ENCODE measurements at places on chromosomes 1 and 21.

- DNase-seq, result no peak
Measured at GRCh38 chr1:38929476-38929875, 12.2 kb downstream of the RHBDL2 start.

GRCh38 chr1:236149003-236149595, 6.8 kb downstream of the GPR137B start:
- DNase-seq, result no peak

DNA sequence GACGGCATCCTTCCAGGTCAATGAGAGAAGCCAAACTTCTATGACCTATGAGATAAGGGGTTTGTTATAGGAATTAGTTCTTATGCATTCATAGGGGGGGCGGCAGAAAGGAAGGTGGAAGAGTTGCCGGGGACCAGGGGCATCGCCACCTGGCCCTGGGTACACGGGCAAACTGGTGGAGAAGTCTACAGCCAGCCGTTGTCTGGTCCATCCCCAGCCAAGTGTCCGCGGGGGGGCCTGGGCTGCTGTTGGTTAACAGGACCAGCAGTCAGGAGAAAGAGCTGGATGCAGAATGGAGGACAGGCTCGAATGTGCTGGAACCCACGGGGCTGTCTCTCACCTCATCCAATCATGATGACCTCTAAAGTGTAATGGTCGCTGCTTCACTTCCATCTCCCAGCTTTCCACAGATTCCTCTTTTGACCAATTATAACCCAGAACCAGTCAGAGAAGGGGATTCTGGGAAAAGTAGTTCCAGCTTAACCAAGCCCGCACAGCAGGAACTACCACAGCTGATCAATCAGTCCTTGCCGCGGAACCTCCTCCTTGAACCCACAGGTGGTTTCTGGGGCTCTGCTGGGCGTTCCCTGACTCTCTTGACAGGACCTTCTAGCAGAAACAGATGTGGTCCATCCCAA, 17.8 kb downstream of the TMEM51 start:
- no peak for DNase-seq

DNA sequence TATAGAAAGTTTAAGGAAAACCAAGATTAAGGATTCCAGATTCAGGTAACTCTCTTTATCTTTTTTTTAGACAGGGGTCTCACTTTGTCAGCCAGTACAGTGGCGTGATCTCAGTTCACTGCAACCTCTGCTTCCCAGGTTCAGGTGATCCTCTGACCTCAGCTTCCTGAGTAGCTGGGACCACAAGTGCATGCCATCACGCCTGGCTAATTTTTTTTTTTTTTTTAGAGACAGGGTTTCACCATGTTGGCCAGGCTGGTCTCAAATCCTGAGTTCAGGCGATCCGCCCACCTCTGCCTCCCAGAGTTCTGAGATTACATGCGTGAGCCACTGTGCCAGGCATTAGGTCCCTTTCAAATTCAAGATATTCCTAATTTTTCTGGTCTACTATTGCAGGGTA, 15.9 kb downstream of the LZIC start:
- DNase-seq, result no peak

DNA sequence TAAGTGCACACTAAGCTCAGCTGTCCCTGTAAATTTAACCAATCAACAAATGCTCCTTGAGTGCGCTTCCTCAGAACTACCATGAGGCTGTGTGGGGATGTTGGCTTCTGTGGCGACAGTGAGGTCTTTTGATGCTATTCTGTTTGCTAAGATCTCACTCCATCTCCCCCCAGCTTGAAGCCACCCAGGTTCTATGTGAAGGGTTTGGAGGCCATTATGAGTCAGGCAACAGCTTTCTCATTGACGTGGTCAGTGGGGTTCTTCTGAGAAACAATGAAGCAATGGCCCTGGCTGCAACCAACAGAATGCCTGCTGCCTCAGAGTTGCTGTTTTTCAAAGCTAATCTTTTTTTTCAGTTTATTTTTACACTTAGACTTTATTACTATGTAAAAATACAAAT, 205.5 kb downstream of the PTBP2 start:
- no peak for DNase-seq

DNA sequence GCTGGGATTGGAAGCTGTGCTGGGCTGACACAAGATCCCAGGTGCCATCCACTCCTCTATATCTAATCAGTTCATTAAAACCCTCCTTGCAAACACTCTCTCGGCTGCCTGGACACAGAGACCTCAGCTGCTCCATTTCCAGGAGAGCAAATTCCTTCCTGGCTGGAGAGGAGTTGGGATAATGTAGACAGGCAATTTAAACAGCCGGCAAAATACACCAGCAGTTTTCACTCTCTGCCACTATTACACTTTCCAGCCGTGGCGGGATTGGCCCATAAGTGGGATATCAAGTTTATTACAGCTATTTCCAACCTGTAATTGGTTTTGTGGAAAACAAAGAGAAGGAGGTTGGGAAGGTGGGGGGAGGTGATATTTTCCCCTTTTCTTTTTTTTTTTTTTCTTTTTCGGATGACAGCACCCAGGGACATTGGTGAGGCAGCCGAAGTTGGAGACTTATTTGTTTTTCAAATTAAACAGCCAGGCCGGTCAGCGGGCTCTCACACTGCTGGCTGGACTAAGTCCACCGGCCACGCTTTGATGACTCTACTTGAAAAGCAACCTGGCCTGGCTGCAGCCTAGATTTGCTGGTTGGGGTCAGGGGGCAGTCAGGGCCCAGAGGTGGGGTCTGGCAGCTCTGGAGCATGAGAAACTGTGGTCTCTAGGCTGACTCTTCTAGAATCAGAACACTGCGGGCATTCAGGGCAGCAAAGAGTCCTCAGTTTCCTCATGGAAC, 177.4 kb downstream of the IGSF21 start:
- DNase-seq, result no peak

DNA sequence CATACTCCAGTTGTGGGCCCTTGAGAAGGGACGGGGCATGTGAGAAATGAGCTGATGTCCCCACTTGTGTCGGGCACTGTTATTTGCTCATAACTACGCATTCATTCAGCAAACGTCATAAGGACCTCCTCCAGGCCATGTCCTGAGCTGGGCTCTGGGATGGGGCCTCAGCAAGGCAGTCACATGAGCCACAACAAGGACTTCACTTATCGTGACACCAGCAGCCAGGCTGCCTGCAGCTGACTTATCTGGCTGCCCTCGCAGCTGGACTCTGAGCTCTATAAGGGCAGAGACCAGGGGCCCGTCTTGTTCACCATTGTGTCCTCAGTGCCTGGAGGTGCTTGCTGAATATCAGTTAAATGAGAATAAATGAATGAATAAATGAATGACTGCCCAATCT, 37.5 kb upstream of the GRIK3 start:
- no peak for DNase-seq

- DNase-seq, result no peak
Measured at GRCh38 chr21:28916150-28916893, 76.4 kb downstream of the LTN1 start.

DNA sequence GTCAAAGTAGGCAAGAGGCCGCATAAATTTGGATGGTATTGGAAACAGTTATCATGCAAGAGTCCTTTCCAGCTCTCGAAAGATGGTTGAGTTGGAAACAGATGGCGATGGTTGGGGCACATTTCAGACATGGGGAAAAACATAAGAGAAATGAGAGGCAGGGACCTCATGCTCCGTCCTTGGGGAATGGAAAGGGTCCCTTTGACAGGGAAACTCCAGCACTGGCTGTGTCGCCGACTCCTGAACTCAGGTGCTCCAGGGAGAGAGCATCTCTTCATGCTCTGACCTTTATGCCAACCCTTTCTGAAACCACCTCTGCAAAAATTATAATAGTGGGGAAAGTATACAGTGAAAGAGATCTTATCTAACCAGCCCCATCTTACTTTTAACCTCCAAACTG, 36.8 kb upstream of the COL6A2 start:
- DNase-seq, result no peak

DNA sequence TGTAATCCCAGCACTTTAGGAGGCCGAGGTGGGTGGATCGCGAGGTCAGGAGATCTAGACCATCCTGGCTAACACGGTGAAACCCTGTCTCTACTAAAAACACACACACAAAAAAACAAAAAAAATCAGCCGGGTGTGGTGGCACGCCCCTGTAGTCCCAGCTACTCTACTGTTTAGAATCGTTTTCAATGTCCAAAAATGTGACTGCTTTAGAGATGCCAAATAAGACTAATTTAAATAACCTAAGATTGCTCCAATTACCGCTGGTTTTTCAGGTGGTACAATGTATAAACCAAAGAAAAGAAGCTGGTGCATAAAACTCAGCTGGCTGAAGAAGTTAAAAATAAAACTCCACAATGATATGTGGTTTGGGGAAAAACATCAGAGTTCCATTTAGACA, 132.0 kb downstream of the RERE start:
- DNase-seq, result no peak

- DNase-seq, result no peak
Measured at GRCh38 chr1:155085504-155086127, 7.0 kb downstream of the EFNA3 start.

- DNase-seq, result no peak
Measured at GRCh38 chr1:172487550-172487949, 43.7 kb upstream of the PIGC start.

GRCh38 chr21:35178827-35179226, 129.7 kb upstream of the RUNX1 start:
- DNase-seq, result no peak

- no peak for DNase-seq
Measured at GRCh38 chr1:168065506-168065905, 71.2 kb downstream of the GPR161 start.

GRCh38 chr21:42746593-42747275, 93.3 kb downstream of the PDE9A start:
- peak; percentile 22 for DNase-seq

DNA sequence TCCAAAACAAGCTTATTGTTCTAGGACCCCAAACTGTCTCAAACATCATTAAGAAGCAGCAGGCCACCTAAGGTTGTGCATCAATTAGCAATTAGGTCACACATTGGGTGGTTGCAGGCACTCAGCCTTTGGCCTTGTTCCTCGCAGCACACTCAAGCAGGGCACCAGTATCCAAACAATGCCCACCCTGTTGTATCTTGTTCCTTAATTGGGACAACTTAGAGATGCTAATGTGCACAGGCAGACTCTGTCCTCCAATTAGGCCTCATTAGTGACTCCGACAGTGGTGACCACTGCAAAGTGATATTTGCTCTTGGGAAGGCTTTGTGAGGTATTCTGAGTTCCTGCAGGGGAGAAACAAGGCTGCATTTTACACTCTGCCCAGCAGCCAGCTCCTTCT, 515.1 kb upstream of the PTBP2 start:
- DNase-seq, result no peak

GRCh38 chr1:61285371-61285885, 203.1 kb downstream of the NFIA start:
- no peak for DNase-seq

DNA sequence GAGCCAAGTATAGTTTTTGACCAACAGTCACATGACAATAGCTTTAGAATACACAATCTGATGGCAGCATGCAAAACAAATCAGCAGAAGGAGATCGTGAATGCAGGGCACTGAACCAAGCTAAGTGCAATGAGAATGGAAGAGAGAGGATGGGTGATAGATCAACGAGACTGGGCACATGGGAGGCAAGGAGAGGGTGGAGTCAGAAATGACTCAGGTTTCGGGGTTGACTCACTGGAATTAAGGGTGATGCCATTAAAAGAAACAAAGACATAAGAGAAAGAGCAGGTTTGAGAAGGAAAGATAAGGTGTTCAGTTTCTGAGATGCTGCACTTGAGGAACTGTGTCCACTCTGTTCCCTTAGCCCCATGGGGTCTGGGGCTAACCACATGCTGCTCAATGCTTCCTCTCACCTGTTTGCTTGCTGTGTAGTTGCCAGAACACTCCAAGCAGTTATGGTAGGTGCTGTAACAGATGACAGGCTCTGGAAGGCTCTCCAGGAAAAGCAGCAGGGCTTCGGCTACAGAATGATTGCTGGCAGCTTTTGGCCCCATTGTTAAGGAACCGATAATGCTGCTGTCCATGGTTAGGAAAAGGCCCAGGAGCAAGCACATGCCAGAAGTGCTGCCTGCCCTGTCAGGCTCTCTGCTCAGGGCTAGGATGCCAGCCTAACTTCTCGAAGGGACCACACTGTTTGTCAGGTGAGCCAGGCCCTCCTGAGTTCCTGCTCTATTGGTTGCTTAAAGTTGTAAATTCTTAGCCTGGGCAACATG, 6.1 kb upstream of the MTF1 start:
- no peak for DNase-seq

DNA sequence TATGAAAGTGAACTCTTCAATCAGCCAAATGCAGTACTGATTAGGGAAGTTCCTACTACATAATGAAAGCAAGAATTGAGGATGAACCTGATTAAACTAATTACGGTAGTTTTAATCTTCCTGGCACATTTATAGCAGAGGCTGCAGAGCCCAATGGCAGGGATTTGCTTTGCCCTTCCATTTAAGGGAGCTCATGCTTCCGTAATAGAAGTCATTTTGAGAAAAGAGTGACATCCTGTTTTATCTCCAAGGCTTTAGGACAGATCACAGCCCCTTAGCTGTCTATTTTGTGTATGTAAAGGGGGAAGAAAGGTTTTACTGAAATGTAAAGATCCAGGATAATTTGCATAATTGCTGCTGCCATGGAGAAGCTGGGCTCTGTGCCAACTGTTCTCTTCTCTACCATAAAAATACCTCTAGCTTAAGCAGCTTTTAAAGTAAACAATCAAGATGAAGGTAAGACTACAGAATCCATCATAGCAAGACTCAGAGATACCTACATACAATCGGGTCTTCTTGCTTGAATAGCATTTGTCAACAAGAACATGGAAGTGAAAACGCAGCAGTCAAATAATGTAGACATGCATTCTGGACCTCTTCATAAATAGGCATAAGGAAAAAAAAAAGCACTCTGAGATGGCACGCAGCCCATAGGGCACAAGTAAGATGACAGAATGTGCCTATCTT, 62.5 kb downstream of the ASH1L start:
- no peak for DNase-seq

DNA sequence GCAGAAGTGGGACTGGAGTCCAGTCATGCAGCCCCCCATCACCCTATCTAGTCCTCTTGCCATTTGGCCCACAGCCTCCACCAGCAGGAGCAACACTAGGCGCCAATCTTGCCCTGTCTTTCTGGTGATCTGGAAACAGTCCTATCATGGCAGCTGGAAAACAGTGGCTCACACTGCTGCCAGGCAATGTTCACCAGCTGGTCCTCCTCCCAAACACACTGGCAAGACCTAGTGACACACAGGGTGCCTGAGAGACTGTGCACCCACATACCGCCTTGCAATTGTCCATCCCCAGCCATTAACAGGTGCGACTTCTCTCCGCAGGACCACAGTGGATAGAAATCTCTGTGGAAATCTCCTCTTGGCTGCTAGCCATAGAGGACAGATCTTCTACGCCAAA, 105.5 kb downstream of the HIVEP3 start:
- DNase-seq, result no peak

DNA sequence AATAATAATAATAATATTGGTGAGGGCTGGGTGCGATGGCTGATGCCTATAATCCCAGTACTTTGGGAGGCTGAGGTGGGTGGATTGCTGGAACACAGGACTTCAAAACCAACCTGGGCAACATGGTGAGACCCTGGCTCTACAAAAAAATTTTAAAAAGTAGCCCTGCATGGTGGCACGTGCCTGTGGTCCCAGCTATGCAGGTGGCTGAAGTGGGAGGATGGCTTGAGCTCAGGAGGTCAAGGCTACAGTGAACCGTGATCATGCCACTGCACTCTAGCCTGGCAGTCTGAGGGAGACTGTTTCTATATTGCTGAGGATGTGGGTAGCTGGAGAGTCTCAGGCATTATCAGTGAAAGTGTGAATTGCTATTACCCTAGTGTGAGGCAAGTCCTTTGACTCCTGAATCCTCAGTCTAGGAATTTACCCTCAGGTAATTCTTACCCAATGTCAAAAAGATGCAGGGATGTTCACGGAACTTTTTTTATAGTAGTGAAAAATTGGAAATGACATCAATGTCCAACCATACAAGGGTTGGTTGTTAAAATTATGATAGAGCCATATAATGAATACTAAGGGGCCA, 61.8 kb upstream of the RPL11 start:
- no peak for DNase-seq
